ENCODE measurements at places on chromosomes 7 and 10.

DNA sequence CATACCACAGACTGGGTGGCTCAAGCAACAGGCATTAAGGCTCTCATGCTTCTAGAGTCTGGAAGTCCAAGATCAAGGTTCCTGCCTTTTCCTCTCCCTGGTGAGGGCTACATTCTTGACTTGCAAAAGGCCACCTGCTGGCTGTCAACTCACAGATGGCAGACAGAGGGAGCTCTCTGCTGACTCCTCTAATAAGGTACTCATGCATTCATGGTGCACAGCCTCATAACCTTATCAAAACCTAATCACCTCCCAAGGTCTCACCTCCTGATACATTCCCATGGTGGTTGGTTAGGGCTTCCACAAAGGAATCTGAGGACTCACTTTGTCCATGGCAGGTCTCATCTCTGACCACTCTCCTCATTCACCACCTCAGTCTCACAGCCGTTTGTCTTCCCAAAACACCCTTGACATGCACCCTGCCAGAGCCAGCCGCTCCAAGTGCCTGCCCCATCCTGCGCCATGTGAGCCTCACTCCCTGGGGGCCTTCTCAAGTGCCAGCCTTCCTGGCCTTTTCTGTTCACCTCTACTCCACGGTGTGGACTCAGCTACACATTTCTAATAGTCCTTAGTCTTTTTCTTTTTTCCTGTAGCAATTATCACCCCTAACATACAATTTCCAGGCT is 400.3 kb upstream of the ADARB2 start:
- DNase-seq, result no peak

DNA sequence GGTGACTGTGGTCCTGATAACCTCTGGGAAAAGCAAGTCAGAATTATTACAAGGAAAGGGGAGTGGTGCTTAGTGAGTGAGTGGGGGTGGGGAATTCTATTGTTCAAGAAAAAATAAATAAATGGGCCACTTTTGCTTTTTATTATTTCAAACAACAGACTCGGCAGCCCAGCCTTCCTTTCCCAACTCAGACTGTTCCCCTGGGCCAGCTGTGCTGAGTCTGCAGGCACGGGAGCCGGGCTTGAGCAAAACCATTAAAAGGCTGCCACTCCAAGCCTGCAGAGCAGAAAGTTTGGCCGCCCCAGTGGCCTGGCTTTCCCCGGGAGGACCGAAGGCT is 90.0 kb downstream of the PLXNA4 start:
- DNase-seq, result no peak

DNA sequence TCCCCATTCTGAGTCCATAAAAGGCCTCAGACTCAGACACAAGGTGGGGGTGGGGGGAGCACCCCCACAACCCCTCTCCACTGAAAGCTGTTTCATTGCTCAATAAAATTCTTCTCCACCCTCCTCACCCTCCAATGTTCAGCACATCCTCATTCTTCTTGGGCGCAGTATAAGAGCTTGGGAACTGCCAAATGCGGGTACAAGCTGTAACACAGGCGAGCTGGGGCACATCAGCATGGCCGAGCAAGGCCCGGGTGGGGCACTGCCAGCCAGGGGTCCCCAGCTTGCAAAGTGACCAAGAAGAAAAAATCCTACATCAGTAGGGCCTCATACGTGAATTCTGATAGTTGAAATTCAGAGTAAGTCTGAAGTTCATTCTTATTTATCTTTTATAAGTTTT is 50.1 kb downstream of the CACUL1 start:
- DNase-seq, result no peak

DNA sequence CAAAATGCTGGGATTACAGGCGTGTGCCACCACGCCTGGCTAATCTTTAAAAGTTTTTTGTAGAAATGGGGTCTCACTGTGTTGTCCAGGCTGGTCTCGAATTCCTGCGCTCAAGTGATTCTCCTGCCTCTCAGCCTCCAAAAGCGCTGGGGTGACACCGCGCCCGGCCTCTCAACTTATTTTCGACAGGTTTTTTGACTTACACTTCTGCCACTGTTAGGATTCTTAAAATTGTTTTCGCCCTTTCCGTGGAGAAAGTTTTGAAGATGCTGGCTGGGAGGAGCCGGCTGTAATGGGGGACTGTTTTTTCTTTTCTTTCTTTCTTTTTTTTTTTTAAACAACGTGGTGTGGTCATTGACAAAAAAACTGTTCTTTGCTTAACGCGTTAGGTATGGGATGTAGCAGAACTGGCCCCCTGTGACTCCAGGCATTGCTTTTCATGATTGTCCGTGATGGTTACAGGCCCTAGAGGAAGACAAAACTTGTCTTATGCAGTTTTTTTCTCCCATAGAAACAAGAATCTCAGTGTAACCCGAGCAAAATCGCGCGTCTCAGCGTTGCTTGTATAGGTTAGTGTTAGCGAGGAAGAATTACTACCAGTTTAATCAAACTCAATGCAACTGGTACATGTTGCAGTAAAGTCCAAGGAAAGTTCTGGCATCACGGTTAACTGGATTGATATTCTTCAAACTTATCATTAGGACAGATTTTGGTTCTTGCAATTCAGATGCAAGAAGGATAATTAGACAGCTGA is 72.2 kb downstream of the DAGLB start:
- DNase-seq, result peak; percentile 26

DNA sequence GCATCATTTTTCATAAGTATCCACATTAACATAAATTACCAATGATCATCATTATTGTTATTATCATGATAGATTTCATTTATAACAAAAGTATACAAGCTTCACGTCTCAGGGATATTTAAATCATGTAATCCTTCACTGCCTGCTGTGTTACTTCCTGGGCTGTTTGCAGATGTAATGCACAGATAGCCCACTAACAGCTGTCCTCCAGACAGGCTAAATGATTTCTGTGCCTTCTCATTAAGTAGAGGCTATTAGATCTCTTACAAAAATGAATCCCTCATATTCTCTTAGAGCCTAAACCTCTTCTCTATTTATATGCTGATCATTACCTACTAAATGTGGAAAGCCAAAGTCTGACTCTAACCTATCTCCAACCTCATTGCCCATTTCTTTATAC is 9.3 kb downstream of the PCLO start:
- DNase-seq, result no peak

GRCh38 chr7:38374507-38374906 is 101.1 kb upstream of the TARP start:
- peak; percentile 71 for DNase-seq

GRCh38 chr7:136555933-136556332 is 312.5 kb upstream of the CHRM2 start:
- DNase-seq, result no peak

- DNase-seq, result peak; percentile 28
Observed at GRCh38 chr10:59879363-59879913, 26.9 kb downstream of the CCDC6 start.

GRCh38 chr7:129122078-129122750 is 22.3 kb upstream of the TSPAN33 start:
- DNase-seq, result no peak

- DNase-seq, result no peak
Observed at GRCh38 chr7:100867776-100868485, 744 bp downstream of the TRIP6 start.

DNA sequence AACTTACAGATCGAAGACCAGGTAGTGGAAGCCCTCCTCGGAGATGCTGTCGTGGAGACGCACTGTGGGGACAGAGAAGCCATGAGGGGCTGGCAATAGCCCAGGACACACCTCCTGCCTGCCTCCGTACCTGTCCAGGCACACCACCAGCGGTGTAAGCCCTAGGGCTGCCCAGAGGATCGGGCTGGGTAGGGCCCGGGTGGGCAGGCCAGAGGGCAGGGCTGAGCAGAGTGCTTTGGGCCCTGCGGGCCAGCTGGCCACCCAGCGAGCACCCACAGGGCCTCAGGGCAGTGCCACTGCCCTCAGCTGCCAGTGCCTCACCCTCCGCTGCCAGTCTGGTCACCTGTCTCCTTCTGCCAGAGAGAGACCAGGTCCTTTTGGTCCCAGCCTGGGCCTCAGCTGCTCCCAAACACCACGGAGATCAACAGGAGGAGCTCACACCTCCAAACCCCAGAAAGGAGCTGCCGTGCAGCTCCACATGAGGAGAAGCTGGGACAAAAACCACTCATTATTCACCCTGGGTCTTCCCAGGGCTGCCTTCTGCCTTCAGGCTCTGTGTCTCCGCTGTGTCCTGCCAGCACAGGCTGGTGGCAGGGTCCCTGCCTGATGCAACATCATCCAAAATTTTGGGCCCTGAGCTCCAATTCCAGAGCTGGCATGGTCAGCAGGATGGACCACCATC is 58.2 kb downstream of the YKT6 start:
- no peak for DNase-seq
